ENCODE measurements at places on chromosomes 11 and 22. TPM values are rescaled to one million over a fixed set of nuclear protein-coding genes. Genes with fewer than 3 reads are reported as not detected.

DNA sequence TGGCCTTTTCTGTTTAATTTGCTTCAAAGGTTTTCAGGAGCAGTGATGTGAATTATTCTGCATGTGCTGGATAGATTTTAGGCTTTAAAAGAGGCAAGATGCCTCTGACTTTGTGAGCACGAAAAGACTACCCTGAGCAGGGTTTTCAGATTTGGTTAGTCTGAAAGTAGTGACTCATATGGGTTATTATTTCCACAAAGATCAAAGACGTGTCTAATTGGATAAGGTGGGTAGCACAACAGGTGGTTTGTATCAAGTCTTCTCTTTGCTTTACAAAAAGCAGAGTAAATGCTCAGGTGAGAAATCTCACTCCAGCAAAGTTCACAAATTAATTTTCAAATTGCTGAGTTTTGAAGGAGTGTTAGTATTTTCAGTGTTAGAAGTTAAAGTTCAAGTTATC, 37.6 kb upstream of the DBX1 start:
- no peak for DNase-seq

- DNase-seq, result no peak
Measured at GRCh38 chr22:20244691-20245576, 23.2 kb downstream of the RTN4R start.

DNA sequence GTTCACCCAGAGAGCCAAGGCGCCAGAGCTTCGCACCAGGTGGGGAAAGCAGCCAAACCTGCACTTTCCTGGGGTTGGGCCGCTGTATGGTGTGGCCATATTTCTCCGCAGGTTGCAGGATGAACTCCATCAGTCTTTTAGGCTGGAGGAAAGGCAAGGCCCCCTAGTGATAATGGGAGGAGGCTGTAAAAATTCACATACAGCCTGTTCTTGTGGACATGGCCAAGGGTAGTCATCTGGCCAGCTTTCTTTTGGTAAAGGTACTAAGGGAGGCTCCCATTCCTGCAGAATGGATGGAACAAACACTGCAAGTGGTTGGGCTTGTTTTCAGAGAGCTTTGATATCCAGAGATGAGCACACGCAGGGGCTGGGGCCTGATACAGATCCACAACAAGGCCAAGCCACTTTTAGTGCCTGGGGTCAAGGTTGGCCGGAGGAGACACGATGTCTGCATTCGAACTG, 29.6 kb downstream of the C22orf31 start:
- peak; percentile 10 for DNase-seq

SLC1A2 gene
- total RNA-seq, result 0.39 TPM

DNA sequence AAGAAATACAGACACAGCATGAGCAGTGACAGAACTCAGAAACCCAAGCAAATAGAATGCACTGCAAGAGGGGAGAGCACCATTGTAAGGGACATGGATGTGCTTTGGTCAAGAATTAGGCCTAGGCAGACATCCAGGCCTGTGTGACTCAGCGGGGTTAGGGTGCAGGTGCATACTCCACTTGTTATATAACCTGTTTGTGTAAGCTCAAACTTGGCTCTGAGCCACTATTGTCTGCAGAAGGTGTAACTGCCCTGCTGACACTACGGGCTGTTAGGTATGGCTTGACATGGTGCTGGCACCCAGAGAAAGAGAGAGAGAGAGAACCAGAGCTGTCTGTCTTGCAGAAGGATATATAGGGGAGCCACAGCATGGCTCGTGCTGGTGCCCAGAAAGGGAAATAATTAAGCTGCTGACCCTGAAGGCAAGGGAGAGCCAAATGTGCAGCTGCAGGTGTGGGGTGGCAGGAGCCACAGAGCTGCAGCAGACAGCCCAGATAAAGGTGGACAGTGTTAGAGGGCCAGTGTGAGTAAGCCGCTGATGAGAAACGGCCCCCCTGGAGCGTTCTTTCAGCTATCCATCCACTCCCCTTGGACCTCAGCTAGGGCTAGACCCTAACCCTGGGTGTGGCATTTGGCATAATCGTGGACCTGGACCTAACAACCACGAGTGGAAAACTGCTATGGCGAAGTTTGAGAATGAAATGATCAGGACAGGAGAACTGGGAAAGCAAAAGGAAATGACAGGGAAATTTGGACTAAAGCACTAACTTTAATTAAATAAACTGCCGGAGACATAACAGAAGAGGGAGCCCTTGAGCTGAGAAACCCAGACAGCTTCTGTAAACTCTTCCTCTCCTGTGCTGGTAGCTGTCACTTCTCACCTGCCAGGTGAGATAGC, 253.0 kb upstream of the CCDC179 start:
- DNase-seq, result no peak

DNA sequence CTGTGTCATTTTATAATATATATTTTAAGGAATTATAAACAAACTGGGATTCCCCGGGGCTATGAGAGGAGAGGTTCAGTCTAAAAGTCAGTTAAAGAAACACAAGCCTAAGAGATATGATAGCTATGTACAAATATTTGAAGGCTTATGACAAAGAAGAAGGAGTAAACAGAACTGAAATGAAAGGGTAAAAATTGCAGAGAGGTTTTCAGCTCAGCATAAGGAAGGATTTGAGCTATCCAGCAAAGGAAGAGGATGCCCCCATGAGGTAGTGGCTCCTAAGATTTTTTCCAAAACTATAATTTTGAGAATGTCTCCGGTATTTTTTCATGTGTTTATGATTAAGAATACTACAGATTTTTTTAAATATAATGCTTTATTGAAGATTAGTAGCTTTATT, 57.9 kb upstream of the ANGPTL5 start:
- no peak for DNase-seq

GRCh38 chr11:62233730-62234129, 8.3 kb upstream of the SCGB1D2 start:
- DNase-seq, result no peak

- DNase-seq, result no peak
Measured at GRCh38 chr11:35839368-35840161, 104.3 kb upstream of the LDLRAD3 start.

GRCh38 chr11:1195682-1196515, 27.0 kb upstream of the MUC5B start:
- no peak for DNase-seq

DNA sequence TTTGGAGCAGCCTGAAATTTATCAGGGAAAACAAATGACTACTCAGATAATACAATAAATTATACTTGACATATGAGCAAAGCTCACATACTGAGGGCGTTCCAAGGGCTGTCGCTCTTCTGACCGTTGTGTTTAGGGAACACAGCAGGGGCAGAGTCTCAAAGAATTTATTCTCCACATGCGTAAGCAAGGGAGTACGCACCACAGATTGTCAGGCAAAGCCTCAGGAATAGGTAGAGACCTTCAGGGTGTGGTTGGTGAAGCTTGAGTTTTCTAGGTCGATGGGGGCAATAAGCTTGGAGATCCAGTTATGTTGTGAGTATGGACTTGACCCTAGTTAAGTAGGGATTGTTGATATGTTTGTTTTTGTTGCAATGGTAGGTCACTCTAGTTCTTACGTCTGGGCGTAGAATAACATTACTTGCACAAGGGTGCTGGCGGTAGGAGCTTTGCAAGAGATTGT, 830 bp downstream of the ACAT1 start:
- peak; percentile 42 for DNase-seq

- DNase-seq, result peak; percentile 68
Measured at GRCh38 chr11:50174189-50174588, 141.5 kb downstream of the OR4C45 start.

- no peak for DNase-seq
Measured at GRCh38 chr11:23520226-23520960, 660.1 kb upstream of the CCDC179 start.

GRCh38 chr11:74627381-74627780, 35.0 kb downstream of the POLD3 start:
- DNase-seq, result no peak

DNA sequence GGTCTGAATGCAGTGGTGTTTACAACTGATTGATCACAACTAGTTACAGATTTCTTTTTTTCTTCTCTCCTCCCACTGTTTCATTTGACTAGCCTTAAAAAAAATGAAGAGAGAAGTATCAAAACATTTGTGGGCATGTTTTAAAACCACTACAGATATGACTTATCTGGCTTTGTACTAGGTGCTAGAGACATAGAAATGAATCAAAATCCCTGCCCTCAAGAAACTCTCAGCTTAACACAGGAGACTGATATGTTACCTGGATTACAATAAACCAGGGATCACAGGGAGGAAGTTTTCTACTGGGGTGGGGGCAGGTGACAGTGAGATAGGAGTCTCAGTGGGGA, 25.2 kb upstream of the CTR9 start:
- DNase-seq, result no peak

- peak; percentile 71 for DNase-seq
Measured at GRCh38 chr11:127639916-127640315, 639.3 kb upstream of the KIRREL3 start.

LUZP2 gene
- not detected for total RNA-seq

- DNase-seq, result peak; percentile 83
Measured at GRCh38 chr11:46238967-46239800, 38.3 kb upstream of the CREB3L1 start.

DNA sequence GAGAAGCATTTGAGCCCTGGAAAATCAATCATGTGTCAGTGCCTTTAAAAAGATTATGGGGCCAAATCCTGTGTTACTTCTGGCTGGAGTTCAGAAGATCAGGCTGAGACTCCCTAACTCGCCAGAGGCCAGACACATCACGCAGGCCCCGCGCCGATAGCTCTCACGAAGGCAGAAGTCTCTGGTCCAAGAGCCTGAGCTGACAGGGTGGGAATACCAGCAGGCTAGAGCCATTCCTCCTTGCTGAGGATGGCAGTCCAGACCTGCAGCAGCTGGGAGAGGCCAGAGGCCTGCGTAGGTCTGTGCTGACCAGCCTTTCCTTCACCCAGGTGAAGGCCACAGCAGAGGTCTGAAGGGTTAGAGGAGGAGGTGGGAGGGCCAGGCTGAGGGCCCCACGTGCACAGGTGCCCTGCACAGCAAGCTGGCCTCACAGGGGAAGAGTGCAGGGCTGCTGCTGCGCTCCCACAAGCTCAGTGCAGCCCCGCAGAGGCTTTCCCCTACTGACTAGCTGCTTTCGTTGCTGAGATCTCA, 52.9 kb downstream of the ST14 start:
- no peak for DNase-seq

GRCh38 chr11:118449316-118449918, 13.1 kb downstream of the KMT2A start:
- DNase-seq, result no peak

UBE4A gene
- total RNA-seq, result 60.2 TPM

OR51M1 gene
- not detected for total RNA-seq

SCUBE2 gene
- 0.88 TPM for total RNA-seq

DNA sequence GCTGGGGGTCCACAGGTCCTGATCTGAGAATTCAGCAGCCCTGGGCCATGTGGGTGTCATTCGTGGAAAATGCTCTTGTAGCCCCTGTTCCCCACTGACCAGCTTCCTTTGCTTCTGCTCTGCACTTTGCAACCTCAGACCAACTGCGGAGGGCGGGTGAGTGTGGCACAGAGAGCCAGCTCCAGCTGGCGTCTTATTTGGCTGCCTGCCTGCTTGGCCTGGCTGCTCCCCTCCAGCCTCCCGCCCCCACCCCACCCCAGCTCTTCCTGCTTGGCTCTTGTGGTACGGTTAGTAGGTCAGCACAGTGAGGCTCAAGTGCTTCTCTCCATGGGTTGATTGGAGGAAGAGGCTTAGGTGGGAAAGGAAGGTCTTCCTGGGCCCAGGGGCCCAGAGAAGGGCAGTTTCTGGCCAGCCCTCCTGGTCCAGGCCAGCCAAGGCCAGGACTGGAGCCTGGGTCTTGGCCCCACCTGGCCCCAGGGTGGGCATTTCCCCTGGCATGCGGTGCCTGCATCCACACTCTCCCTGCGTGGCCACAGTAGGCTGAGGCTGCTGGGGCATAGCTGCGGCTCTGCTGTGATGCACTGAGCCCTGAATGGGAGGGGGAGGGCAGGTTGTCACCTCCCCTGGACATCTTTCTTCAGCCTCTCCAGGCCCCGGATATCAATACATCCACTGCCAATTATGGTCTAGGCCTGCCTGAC, 26.5 kb downstream of the MYO7A start:
- DNase-seq, result no peak

GRCh38 chr22:28771195-28771791, 1.2 kb upstream of the CCDC117 start:
- peak; percentile 26 for DNase-seq

DNA sequence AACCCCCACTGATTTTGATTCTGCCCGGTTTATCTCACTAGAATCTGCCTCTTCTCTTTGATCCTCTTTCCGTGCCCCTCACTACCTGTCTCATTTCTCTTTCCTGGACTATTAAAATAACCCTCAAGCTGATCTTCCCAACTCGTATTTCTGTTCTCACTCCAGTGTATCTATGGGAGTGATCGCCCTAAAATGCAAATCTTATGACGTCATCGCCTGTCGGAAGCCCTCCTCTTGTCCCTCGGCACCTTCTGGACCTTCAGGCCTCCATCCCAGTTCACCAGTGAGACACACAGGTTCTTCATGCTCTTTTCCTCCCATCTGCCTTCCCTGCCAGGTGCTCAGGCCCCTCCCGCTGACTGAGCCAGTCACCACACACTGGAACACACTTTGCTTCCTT, 234.5 kb upstream of the TBCEL start:
- no peak for DNase-seq

TRIM3 gene
- total RNA-seq, result 12.2 TPM

- no peak for DNase-seq
Measured at GRCh38 chr22:22840780-22841179, 46.8 kb upstream of the IGLL5 start.

DNA sequence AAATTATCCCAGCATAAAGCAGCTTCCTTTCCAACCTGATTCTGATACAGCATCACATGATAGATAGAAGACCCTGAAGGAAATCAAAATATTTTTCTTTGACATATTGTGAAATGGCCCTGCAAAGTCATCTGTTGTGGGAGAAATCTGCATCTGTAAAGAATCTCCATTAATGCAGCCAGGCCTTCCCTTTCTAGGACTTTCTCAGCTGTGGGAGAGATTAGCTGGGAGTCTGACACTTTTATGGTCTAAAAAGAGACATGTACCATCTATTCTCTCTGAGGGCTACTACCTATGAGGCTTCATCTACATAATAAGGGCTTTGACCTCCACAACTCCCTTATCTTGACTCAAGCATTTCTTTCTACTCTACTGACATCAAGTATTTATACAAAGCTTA, 238.1 kb downstream of the SWAP70 start:
- no peak for DNase-seq

- DNase-seq, result no peak
Measured at GRCh38 chr22:46414704-46415103, 79.2 kb downstream of the TRMU start.

DNA sequence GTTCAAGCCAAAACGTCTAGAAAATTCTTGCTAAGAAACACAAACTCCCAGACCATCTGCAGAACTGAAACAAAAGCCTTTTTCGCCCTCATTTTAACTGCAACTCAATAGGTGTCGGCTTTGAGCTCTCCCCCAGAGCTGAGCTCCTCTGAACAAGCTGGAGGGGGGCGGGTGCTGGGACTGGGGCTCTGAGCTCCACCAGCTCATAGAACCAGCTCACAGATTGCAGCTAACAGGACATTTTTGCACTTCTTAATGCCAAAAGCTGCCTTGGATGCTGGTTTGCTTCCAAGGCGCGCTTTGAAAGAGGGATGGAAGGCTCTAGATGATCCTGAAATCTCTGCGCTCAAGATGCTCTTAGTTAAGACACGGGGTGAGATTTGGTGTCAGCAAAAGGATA, 6.0 kb upstream of the YWHAH start:
- DNase-seq, result no peak

GRCh38 chr11:47186700-47187695, 764 bp upstream of the PACSIN3 start:
- DNase-seq, result peak; percentile 57
